ENCODE measurements at places on chromosomes 5 and 9.
A peak's percentile ranks its signal among the peaks of the same experiment; 100 is the strongest.

DNA sequence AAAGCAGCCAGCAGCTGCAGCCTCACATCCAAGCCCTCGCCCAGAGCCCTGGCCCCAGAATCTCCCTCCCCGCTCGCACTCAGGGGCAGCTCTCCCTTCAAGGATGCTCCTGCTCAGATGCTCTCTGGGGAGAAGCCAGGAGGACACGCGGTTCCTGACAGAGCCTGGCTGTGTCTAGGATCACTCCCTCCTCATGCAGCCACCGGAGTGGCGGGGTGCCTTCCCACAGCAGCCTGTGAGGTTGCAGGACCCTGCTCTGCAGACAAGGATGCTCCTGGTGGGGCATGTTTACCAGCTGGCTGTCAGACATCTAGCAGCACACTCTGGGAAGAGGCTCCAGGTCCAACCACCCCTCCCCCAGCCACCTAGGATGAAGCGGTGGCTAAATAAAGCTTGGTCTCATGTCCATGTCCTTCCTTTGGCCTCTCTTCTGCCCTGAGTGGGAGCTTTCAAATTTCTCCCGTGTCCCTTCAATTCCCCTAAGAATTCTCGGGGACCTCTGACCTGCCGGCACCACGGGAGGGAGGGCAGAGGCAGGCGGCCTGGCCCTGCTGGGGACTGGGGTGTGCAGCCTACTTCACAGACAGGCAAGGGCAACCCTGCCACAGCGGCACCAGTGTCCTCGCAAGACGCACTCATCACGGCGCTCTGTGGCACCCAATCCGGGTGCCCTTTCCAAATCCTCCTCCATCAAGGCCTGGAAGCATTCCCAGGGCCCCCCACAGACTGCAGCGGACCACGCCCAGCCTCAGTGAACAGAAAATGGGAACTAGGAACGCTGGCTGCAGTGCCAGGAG is 88.3 kb upstream of the SARDH start:
- DNase-seq = no peak

DNA sequence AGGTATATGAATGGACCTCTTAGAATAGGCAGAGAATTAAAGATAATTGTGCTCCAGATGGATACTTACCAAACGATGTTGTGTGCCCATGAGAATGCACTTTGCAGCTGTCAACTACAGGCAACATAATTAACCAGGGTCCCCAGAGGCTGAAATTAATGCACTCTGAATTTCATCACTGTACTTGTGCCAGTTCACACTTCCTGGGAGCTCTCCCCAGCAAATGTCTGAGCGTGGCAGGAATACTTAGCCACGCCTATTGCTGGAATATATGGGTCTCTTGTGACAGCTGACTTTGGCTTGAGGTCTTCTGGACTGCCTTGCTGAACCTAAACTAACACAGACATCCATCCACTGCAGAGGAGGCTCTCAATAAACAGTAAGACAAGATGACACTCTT is 11.9 kb upstream of the C1QTNF2 start:
- DNase-seq = no peak

- no peak for DNase-seq
Observed at GRCh38 chr5:16626696-16627264, 10.0 kb upstream of the RETREG1 start.

- DNase-seq = no peak
Observed at GRCh38 chr5:119402555-119402954, 46.7 kb downstream of the TNFAIP8 start.

DNA sequence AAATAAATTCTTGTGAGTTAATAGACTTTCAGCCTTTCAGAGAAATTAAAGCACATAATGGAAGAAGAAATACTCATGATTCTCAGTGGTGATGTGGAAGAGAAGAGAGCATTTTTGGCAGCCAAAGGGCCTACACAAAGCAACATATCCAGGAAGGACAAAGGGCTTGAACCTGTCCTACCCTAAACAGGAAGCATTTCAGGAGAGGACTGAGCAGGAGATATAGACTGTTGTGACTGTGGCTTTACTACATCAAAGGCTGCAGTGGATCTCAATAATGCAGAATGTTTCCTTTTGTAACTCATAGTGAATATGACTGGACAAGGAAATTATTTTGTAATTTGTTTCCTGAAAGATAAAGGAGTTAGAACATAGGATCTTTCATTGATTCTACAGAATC is 1.3 kb upstream of the PARP8 start:
- DNase-seq = no peak

DNA sequence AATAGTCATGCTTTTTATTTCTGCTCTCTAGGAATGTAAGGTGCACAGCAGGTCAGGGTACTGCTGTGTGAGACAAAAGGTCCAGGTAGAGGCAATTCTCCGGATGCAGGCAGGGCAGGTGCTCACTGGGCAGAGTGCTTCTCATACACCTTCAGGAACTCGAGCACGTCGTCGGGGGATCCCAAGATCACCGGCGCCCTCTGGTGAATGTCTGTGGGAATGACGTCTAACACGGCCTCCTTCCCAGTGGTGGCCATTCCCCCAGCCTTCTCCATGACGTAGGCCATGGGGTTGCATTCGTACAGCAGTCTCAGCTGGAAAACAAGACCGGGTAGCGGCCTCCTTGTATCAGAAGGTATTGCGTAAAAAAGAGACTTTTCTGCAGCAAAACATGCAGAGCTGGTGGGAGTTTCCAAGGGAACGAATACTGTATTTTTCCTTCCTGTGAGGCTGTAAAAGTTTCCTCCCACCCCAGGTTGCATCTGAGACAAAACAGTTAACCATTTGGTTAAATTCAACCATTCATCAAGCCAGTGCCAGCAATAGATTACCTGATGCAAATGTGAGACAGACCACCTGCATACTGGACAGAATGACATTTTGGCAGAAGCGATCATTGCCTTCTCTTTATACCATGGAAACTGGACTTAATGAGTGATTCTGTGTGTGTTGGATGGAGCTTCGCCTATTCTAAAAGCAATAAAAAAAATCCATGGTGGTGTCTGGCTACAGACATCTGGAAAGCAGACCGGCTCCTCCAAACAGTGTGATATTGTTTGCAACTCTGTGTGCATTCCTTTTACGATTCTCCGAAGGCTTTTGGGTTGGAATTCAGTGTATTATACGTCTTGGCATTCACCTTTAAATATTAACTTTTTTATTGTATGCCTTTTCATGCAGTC is 9.9 kb upstream of the FBP2 start:
- DNase-seq = peak; percentile 16

DNA sequence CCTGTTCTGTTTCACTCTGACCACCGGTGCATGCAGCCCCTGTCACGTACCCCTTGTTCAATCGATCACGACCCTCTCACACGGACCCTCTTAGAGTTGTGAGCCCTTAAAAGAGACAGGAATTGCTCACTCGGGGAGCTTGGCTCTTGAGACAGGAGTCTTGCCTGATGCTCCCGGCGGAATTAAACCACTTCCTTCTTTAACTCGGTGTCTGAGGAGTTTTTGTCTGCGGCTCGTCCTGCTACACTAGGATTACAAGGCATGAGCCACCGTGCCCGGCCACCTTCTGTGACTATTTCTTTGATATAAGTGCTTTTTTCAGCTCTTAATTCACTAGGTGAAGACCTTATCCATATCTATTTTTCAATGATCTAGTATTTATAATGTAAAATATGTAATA is 167.5 kb downstream of the TTC39B start:
- DNase-seq = no peak

DNA sequence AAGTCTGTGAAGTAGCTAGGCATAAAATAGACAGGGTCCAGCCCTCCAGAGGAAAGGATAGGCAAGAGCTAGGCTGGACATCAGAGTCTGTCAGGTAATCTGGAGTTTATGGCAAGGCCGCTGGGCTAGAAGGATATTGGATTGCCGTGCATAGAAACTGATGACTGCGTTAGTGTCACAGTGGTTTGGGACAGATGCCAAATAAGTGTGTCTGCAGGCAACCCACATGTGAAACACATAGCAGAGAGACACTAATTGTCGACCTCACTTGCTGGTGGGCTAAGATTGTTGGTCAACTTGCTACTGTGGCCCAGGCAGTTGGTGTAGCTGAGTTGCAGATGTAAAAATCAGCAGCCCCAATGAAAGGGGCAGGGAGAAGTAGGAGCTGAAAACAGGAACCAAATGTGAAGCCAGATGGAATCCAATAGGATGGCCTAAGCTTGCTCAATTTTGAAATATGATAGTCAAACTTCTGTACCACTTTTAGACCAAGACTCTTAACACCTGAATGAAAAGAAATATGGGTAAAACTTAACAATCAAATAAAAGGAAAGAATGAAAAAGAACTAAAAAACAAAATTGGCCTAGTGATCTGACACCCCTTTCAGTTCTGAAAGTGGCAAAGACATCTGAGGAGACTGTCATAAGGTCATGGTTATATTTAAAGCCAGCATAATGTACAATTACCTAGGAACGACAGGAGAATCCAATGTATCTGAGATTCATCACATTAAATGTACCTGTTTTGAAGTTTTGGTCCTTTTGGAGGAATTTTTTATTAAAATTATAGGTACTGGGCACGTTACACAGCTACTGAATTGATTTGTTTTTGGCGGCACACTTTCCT is 243.3 kb upstream of the ACTBL2 start:
- DNase-seq = no peak

DNA sequence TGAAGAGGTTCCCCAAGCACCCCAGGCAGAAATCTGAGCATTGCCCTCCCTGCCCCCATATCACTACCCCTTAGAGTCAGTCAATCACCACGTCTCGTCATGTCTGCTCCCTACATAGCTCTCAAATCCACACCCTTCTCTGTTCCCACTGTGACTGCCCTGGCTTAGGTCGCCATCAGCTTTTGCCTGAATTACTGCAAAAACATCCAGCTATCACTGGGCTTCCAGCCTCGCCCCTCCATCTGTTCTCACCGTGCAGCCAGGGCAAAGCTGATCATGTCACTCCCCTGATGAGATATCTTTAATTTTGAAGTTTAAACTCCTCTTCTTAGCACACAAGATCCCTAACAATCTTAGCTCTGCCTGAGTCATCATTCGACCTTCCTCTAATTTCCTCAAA is 89.6 kb upstream of the TBC1D2 start:
- DNase-seq = no peak

- no peak for DNase-seq
Observed at GRCh38 chr9:76655971-76656370, 108.3 kb upstream of the PCA3 start.

GRCh38 chr9:79912318-79913070 is 340.7 kb downstream of the TLE4 start:
- DNase-seq = no peak

GRCh38 chr9:127537014-127537413 is 75.1 kb upstream of the STXBP1 start:
- no peak for DNase-seq

DNA sequence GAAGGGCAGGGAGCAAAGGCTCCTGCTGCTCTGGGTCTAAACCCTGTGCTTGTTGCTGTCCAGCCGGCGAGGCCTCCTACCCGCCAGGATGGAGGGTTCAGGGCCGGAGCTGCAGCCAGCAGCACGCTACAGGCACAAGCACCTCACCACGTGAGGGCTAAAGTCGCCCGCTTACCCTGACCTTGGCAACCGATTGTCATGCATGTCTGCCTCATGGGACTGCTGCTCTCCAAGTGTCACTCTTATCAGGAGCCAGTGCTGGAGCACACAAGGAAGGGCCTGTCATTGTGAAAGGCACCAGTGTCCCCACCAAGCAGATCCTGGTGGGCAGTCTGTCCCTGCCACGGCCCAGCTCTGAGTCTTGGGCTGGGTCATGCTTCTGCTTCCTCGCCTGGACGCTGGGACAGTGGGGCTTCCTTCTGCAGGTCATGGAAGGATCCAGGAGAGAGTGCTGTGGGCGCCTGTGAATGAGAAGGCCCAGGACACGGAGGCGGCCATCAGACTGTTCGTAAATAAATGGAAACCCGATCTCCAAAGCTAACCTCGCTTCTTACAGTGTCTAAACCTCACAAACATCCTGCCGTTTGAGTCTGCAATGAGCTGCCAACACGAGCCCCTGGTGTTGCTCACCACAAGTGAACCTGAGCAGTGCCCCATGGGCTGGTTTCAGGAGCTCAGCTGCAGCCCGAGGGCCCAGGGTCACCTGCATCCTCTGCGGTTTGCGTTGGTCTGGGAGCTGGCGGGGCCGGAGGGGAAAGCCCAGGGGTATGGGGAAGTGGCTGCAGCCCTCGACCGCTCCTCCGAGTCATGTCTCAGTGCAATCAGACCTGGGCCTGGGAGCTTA is 58.2 kb upstream of the RXRA start:
- DNase-seq = no peak

GRCh38 chr9:109996936-109997580 is 210.9 kb downstream of the C9orf152 start:
- no peak for DNase-seq

- no peak for DNase-seq
Observed at GRCh38 chr9:72459308-72459707, 62.1 kb upstream of the TMC1 start.

DNA sequence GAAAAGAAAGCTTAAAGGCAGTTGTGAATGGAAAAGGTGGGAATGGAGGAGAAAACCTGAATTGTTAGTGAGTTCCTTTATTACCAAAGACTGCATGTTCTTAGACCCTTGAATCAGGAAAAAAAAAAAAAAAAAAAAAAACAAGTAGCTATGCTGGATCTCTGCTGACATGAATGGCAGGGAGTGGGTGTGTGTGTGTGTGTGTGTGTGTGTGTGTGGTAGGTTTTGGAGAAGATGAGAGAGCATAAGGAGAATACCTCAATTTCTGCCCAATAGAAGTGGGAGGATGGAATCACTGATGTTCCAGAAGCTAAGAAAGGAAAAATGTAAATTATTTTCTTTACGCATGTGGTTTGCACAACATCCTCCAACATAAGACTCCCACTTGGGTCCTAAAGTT is 25.5 kb upstream of the NR4A3 start:
- no peak for DNase-seq

DNA sequence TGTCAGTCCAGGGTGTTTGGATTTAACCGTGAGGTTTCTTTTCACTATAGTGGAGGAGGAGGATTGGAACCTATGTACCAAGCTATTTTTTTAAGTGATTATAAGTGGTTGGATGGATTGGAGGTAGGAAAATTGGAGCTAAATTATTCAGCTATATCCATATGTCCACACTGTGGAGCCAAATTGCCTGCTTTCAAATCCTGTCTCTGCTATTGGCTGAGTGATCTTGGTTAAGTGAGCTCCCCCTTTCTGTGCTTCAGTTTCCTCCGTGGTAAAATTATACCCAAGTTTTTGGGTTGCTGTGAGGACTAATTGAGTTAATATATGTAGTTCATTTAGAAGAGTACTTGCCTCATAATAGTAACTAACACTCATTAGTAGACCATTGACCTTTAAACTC is 2.5 kb downstream of the CENPP start:
- no peak for DNase-seq
